ENCODE measurements at places on chromosomes 2 and 18. TPM values are rescaled to one million over a fixed set of nuclear protein-coding genes. Genes with fewer than 3 reads are reported as not detected.

The CHRND gene
- total RNA-seq, result not detected

The NDUFS1 gene
- total RNA-seq, result 61.0 TPM

The DCAF17 gene
- total RNA-seq, result 30.6 TPM

The MC2R gene
- not detected for total RNA-seq

The AGXT gene
- total RNA-seq, result under 0.01 TPM

GRCh38 chr18:22558945-22559385, 141.2 kb upstream of the CTAGE1 start:
- DNase-seq, result peak; percentile 52

GRCh38 chr2:3982160-3982559, 278.8 kb downstream of the DCDC2C start:
- no peak for DNase-seq

GRCh38 chr18:8139891-8140406, 469.3 kb upstream of the RAB12 start:
- no peak for DNase-seq

DNA sequence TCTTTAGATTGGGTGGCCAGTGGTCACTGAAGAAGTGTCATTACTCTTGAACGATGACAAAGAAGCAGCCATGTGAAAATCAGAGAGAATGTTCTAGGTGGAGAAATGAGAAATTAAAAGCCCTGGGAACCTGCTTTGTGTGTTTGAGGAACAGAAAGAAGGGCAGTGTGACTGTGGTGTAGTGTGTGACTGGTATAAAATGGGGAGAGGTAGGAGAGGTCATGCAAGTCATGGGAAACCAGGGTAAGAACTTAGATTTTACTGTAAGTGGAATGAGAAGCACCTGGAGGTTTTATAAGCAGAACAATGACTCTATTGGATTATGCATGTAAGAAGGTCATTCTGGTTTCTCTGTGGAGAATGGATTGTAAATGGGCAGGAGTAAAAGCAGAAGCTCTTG, 12.2 kb downstream of the ICOS start:
- DNase-seq, result no peak

GRCh38 chr2:15941481-15941850, 1.1 kb downstream of the MYCN start:
- no peak for DNase-seq

- no peak for DNase-seq
Observed at GRCh38 chr2:132911726-132912724, 242.0 kb upstream of the LYPD1 start.
